H4 (cell line): ENCODE measurements at places on chromosomes 6 and 20. TPM values are rescaled to one million over a fixed set of nuclear protein-coding genes. Genes with fewer than 3 reads are reported as not detected.

The CLPSL1 gene
- not detected in 2 replicates for total RNA-seq

The CD109 gene
- total RNA-seq, result 16.8 and 22.9 TPM in 2 replicates

The SNAP25 gene
- total RNA-seq, result 0.74 and 1.2 TPM in 2 replicates

DNA sequence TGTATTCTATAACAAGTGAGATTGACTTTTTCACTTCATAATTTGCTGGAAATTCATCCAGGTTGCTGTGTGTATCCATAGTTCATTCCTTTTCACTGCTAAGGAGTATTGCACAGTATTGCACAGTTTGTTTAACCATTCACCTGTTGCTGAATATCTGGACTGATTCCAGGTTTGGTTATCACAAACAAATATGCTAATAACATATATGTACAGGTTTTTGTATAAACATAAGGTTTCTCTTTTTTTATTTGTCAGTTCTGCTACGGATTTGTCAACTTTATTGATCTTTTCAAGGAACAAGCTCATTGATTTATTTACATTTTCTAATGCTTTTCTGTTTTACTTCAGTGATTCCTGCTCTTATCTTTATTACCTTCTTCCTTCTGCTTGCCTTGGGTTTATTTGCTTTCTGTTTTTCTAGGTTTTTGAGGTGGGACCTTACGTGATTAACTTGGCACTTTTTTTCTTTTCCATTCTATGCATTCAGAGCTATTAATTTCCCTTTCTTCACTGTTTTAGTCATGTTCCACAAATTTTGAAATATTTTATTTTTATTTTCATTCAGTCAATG, 117.0 kb upstream of the OGFRL1 start:
- no peak for DNase-seq

The GABRR2 gene
- 0.08 TPM in 1 of 2 replicates, not detected in the other for total RNA-seq

GRCh38 chr6:15408758-15409157, 162.9 kb downstream of the JARID2 start:
- no peak for DNase-seq

The MLIP gene
- not detected in 2 replicates for total RNA-seq

The ECT2L gene
- not detected in 2 replicates for total RNA-seq

The PREX1 gene
- 2.8 and 3.1 TPM in 2 replicates for total RNA-seq

GRCh38 chr6:154156135-154156896, 117.3 kb downstream of the OPRM1 start:
- peak; percentile 35 for DNase-seq

- no peak for DNase-seq
These were observed 2.4 kb downstream of the PHF3 start for GRCh38 chr6:63637865-63638445.

DNA sequence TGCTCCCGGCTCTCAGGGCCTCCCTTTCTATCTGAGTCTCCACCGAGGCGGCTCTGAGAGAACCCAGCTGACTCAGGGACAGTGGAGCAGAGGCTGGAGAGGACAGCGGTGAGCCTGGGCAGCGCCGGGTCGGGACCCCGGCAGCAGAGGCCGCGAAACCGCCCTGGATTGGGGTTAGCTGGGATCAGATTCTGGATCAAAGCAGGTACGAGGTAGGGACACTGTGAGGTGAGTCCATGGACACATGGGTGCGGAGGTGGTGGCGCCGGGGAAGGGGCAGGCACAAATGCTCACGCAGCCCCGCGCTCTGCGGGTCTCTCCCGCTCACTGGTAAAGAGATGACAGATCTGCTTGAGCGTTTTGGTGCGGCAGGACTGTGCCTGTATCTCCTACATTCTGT, 146.4 kb upstream of the GGTLC1 start:
- no peak for DNase-seq
